Hindlimb muscle (tissue), 1 donor: ENCODE measurements at places on chromosomes 6 and 20. TPM values are rescaled to one million over a fixed set of nuclear protein-coding genes. Genes with fewer than 3 reads are reported as not detected.

GRCh38 chr6:148317739-148318138 lies 24.9 kb upstream of the SASH1 start:
- no peak for DNase-seq

DNA sequence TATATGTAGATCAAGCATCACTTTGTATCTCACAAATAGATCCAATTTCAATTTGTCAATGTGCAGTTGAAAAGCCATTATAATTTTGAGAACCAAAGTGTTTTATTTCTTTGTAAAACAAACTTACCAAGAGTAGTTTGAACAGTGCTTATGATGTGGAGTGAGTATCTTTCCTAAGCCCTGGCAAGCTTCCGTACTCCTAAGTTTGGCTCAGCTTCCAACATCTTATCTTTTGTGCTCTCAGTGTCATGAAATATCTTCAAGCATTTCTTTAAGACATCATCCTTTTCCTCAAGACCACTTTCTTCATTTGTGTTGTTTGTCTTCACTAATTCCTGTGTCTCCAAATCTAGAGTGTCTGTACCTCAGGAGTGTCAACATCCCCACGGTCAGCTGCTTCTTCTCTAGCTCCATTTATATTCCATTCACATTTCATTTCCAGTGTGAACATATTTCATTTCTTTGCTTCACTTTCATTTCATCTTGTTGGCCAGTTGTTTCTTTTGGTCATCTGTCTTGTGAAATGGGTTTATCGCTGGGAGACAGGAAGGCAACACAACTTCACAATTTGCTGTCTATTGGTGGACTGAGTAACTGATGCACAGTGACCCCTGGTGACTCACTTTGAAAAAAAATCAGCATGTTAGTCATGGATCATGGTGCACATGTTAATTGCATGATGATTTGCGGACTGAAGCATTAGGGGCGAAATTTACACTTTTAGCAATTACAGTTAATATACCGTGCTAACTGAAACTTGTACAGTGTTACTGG lies 36.9 kb downstream of the SLC24A3 start:
- no peak for DNase-seq

The MEP1A gene
- not detected for polyA plus RNA-seq

DNA sequence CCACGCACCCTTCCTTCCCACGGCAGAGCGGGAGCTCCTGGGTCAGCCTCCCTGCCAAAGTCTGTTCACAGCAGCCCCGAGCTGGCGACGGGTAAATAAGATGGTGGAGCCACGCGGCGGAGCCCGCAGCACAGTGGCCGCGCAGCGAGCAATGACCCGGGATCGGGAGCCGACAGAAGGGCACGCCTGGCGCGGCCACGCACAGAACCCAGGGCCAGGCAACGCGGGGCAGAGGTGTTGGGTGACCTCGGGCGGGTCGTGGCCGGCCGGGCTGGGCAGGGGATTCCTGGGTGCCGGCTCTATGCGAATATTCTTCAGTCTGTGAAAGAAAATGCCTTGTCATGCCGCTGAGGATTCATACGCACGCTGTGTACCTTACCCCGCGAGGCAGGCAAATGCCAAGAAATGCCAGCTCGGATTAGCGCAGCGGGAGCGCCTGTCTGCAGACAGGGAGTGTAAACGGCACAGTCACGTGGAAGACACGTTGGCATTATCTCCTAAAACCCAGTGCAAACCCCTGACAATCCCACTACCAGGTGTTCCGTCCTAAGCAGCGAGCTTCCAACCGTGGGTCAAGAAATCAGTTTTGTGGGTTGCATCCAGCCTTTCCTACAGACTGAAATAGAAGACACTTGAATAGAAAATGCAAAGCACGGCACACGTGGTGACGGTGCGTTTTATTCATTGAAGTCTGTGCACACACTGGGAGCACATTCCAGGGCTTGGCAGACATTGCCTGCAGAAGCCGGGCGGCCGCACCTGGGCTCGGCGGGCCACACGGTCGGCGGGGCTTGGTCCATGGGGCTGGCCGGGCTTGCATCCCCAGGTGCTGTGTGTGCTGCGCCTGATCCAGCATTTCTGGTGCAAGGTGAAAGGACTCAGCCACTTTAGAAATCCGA lies 18.3 kb downstream of the CHRNA4 start:
- DNase-seq, result no peak

- no peak for DNase-seq
Observed at GRCh38 chr20:967796-968742, 34.0 kb downstream of the RSPO4 start.

DNA sequence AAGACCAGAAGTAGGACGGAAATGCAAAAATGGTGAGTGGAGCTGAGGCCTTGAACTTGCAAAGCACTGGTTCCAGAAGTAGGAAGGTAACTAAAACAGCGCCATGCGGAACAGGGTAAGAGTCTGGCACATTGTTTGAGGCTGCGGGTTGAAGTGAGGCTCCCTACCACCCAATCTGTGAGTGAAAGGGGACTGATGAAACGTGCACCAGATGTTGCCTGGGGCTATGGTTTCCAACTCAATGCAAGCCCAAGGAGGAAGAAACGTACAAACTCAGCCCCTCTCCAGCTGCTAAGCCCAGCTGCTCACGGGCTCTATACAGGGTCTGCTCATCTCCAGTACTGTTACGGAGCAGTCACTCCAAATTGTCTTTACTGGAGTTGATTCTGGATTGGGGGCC lies 68.7 kb upstream of the KCNK16 start:
- no peak for DNase-seq

- no peak for DNase-seq
Observed at GRCh38 chr6:47016909-47017308, 25.2 kb downstream of the ADGRF1 start.

DNA sequence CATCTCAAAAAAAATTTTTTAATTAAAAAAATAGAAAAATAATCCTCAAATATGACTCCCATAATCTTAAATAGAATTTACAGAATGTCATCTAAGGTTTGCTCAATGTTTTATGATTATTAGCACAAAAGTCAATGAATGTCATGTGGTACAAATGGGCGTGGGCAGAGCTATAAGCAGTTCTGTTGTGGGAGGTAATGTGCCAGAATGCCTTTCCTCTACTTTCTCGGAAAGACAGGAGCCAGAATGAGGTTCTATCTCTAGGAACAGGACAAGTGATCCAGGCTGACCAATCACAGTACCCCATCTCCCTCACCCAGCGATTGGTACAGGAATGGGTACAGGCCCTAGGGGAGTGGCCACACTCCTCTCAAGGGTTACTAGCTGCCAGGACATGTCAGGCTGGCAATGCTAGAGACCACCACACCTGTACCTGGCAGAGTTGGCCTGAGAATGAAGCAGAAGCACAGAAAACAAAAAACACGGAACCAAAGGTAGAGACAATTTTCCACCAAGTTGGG lies 15.1 kb downstream of the RALGAPA2 start:
- DNase-seq, result no peak

DNA sequence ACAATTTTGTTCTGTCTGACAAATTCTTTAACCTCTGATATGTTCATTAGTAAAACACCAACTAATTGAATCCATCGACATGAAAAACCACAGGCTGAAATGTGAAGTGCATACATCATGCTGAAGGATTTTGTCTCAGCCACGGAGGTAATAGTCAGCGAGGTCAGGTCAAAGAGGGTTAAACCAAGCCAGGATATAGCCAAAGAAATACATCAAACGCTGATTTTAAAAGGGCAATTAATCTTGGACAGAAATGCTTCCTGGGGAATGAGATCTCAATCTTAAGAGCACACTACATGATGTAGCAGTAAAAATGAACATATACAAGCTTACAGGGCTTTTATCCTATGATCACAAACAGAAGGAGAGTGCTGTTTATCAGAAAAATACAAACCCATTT lies 106.7 kb downstream of the PRDM1 start:
- DNase-seq, result no peak

DNA sequence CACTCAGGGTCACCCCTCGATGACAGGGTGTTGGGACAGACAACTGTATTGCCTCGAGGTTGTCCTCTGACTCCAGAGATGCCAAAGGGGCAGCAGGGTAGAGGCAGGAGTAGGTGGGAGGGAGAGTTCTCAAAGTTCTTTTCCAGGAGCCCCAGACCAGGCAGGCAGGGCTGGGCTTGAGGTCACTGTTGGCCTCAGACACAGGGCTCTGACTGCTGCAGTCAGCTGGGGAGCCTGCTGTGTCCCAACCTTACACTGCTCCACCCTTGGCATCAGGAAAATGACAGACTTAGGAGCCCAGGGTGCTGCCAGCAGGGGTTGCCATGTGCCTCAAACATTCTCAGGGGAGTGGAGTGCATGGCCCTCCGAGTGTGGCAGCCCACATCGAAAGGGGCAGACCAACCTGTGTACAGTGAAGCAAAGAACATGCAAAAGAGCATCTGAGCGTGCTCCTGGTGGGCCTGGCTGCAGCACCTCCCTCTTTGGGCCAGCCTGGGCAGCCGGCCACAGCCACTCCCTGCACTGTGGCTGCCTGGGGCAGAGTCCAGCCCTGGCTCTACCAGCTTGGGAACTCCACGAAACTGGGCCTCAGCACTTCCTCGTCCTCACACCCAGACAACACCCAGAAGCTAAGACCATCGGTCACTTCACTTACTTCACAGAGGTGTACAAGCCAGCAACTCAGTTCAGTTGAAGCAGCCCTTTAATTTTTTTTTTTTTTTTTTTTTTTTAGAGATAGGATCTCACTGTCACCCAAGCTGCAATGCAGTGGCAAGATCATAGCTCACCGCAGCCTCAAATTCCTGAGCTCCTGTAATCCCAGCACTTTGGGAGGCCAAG lies 24.0 kb downstream of the C6orf132 start:
- no peak for DNase-seq

- no peak for DNase-seq
Observed at GRCh38 chr6:84019842-84020211, 13.7 kb upstream of the MRAP2 start.

- no peak for DNase-seq
Observed at GRCh38 chr20:36320261-36320897, 14.2 kb downstream of the DLGAP4 start.

DNA sequence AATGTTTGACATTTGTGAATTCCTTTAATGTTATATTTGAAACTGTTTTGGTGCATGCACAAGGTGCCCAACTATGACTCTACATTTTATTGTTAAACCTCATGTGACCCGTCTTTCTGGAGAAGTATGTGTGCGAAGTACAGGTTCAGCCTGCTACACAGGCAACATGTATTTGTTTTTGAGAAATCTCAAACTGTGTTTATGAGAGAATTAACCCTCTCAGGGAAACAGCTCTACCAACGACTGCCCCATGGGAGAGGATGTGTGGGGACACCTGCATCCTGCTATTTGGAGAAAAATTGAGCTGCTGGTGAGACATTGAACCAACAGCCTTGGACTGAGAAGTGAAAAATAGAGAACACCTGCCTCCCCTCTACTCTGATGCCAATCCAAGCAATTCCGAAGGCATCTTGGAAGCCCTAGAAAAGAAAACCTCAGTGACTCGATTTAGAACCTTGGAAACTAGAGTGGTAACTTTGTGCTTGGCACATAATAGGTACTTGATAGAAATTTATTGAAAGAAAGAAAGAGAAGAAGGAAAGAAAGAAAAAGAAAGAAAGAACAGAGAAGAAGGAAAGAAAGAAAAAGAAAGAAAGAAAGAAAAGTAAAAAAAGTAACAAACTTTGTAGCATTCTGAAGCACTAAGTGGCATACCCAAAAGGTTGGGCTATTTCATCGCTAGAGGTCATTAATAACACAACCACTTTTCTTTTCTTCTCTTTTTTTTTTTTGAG lies 2.9 kb upstream of the AKAP12 start:
- DNase-seq, result no peak

DNA sequence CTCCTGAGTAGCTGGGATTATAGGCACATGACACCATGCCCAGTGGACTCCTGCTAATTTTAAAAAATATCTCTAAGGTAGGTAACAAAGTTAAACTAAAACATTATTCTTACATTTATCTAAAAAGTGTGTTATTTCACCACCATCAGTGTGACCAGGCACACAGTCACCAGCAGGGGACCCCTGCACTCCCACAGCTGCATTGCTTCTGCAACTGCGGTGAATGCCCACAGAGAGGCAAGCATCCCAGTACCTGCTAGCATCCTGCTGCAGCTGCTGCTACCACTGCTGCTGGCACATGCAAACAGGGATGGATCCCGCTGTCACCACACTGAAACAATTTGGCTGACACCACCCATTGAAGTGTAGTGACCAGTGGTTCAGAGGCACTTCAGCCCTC lies 21.9 kb upstream of the EPB41L2 start:
- DNase-seq, result no peak

DNA sequence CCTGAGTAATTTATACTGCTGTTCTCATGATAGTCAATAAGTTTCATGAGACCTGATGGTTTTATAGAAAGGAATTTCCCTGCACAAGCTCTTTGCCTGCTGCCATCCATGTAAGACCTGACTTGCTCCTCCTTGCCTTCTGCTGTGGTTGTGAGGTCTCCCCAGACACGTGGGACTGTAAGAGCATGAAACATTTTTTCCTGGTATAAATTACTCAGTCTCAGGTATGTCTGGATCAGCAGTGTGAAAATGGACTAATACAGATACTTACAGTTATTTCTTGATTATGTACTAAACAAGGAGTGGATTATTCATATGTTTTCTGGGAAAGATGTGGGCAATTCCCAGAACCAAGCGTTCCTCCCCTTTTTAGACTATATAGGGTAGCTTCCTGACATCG lies 1.9 kb upstream of the TRIM38 start:
- DNase-seq, result no peak

GRCh38 chr6:3403238-3404173 lies 53.3 kb downstream of the SLC22A23 start:
- DNase-seq, result no peak

The ANKRD6 gene
- 7.9 TPM for polyA plus RNA-seq

DNA sequence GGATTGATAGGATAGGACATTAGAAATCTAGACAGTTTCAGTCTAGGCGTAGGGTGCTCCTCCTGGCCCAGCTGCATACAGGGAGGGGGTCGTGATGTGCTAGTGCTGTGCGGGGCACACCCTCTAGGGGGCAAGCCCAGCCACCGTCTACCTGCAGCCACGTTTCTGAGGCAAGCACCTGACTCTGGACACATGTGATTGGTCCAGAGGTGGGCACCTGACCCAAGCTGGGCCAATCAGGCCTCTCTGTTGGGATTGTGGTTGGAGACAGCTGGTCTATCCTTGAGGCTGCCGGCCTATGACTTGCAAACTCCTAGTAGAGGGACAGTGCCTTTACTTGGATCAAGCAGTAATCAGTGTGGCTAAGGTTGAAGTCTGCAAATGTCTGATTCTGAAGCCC lies 317.1 kb downstream of the BMP7 start:
- no peak for DNase-seq

GRCh38 chr6:81105998-81106397 lies 646.5 kb downstream of the TENT5A start:
- DNase-seq, result no peak

DNA sequence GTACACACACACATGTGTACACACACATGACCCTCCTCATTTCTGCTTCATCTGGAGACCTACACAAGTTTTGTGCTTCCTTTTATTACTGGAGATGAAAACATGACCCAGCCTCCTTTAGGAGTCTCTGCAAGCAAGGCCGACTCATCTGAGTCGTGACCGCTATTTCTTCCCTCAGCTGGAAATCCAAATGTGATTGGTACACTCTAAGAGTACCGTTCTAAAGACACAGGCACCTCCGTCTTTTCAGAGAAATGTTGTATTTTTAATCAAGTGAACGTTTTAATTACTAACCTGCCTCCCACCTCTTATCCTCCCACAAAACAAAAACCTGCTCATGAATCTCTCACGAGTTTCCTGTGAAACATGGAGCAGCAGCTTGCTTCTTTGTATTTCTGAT lies 63.0 kb downstream of the LAMP5 start:
- DNase-seq, result no peak

GRCh38 chr6:155694419-155694790 lies 238.8 kb upstream of the NOX3 start:
- no peak for DNase-seq

The IMPG1 gene
- polyA plus RNA-seq, result 0.13 TPM
